ENCODE measurements at places on chromosomes 6 and 20.

- no peak for DNase-seq
Measured at GRCh38 chr6:125099211-125100073, 54.1 kb upstream of the TPD52L1 start.

- DNase-seq = no peak
Measured at GRCh38 chr20:35489717-35490116, 34.3 kb downstream of the CEP250 start.

DNA sequence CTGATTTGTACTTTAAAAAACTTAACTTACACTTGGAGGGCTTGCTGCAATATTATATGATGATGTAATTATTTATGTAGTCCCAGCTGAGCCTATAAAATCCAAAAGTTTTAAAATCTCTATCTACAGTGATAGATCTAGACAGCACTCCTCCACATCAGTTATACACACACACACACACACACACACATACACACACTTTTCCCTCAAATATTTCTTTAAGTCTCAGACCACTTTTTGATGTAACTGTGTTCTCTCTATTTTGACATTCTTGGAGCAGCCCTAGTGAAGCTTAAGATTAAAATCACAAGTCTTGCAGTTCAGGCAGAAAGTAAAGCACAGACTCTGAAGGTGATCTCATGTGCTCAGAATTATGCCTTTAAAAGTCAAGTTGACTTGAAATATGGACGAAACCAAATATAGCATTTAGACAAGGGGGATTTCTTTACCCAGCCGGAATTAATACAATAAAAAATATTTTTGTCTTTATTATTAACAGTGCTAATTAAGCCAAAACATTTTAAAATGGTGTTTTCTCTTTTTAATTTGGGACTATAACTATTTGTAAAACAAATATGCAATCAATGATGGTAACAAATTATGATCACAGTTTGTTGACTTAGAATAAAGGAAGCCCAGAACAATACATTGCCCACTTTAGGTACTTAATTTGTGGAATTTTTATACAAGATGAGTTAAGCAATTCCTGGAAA lies 63.5 kb upstream of the TMEM30A start:
- DNase-seq = no peak

GRCh38 chr6:56168596-56168995 lies 78.8 kb downstream of the COL21A1 start:
- DNase-seq = no peak

DNA sequence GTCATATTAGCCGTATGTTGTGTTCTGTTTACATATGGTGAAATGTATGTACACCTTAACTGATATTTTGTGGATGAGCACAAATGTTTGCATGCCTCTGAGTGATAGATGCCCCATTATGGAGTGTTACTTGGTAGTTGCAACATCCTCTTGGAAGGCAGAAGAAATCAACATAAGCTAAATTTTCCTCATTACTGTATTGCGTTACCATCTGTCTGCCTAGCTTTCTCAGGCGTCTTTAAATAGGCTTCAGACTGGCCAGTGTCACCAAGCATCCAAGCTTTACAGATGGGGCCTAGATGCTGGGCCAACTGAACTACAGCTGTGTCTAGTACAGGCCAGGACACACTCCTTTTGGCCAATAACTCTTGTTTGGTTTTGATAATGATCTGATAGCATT lies 250.6 kb downstream of the SAMD5 start:
- no peak for DNase-seq

- DNase-seq = no peak
Measured at GRCh38 chr6:29589423-29590048, 4.6 kb downstream of the OR2H2 start.

- no peak for DNase-seq
Measured at GRCh38 chr20:1493536-1493935, 2.3 kb upstream of the SIRPB2 start.

GRCh38 chr6:37696841-37697662 lies 631 bp downstream of the MDGA1 start:
- DNase-seq = no peak

GRCh38 chr20:9140162-9140760 lies 71.4 kb downstream of the PLCB4 start:
- no peak for DNase-seq

DNA sequence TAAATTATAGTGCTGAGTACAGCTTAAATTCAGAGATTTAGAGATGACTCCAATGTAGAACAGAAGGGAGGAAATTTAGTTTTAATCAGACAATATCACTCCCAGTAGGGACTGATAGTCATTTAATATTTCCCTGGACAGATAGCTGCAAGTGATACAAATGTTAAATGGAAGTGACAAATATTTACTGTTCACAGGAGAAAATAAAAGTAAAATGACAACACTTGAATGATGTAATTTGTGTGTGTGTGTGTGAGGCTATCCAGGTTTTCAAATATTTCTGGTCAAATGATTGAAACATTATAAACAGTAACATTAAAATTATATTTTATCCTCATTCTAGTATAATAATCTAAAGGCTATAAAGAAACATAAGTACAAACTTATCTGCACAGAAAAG lies 220.3 kb upstream of the THEMIS start:
- DNase-seq = no peak

DNA sequence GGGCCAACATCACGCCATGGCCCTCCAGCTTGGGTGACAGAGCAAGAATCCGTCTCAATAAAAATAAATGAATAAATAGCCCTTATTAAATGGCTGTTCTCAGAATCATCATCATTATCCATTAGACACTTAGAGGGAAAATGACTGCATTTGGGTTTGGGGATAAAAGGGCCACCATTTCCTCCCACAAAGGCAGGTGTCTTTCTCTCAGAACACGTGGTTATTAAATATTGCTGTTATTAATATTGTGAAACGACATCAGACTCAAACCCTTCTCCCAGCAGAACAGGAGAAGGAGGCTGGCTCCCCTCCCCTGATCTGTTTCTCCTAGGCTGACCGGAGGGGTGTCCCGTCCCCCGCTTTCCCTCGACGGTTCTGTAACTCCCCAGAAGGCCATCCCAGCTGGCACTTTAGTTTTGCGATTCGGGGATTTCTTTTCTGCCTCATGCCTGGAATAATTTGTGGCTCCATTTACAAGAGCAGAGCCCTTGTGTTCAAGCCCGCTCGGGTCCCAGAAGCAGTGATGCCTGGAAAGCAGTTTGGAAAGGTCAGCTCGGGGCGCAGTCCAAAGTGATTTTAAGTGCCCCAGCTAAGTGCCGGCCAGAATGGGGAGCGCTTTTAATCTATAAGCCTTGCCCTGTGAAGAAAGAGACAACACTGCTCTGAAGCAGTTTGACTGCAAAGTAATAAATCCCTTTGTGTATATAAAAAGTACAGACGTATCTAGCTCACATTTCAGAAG lies 41.9 kb downstream of the EYA2 start:
- no peak for DNase-seq

DNA sequence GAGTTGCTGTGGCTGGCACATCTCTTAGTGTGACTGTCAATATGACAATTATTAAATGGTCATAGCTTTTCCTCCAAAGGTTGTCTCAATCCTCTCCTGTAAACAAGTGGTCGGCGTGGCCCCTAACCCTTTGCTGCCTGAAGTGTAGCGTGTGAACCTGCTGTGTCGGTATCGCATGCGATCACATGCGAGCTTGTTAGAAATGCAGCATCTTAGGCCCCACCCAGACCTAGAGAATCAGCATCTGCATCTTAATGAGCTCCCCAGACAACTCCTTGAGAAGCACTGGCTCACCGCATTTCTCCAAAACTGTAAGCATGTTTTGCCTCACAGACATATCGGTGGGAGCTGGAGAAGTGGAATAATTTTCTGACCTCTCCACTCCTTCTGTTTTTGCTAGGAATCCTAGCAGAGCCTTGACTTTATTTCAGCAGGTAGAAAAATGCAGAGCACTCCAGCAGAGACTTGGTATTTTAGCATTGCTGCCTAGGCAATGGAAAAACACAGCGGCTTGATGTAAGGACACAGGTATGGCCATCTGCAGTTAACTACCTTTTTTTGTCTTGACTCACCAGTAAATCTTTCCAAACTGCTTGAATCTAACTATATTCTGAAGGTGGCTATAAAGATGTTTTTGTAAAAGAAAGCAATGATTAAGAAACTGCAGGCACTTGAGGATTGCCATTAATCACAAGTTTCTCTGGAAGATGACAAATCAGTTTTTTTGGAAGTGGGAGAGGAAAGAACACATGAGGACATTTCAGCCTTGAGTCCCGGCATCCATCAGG lies 67.6 kb downstream of the PSMG4 start:
- DNase-seq = no peak

DNA sequence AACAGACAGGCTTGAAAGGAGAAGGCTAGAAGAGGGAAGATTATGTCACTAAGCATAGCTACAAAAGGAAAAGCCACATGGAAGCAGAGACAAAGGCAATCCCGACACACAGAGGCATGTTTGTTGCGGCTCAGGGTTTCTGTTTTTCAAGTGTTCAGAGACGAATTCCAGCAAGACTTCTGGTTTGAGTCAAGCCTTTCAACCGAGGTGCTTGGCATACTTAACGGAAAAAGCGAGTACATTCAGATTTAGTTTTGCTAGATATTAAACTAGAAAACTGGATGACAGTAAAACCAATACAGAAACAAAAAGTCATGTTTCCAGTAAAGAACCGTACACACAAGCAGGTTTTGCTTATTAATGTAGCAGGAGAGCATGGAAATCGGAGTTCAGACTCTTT lies 27.2 kb downstream of the MCUR1 start:
- no peak for DNase-seq

DNA sequence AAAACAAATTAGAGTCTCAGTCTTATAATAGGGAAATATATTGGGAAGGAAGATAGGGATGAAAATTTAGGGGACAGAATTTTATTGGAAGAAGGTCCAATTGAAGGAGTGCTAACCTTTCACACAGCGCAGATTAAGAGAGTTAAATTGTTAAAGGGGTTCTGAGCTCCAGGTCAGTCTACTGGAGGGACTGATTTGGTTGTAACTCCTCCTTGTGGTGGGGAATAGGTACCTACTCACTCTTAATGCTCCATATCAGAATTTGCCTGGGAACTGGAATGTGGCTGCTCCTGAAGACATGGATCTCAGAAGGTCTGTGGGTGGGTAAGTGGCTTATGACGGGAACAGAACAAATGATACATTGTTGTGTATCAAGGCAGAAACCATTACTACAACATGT lies 143.5 kb downstream of the FLRT3 start:
- DNase-seq = no peak

DNA sequence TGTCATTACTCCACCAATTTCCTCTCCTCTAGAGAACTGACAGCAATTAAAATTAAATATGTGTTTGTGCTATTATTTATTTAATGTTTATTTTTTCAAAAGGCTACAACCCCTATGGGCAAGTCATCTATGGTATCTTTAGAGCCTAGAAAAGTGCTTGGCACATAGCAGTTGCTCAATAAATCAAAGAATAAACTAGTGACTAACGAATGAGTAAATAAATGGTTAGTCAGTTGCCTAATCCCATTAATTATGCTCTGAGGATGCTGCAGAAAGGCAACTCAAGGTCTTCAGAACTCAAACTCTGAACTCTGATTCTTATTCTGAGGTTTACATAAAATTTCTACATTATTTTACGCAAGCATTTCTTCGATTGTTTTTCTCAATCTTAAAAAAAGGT lies 193.0 kb upstream of the TSHZ2 start:
- DNase-seq = no peak

GRCh38 chr6:157135691-157136090 lies 187.6 kb downstream of the TMEM242 start:
- DNase-seq = no peak

- DNase-seq = no peak
Measured at GRCh38 chr20:36018208-36018988, 50.0 kb downstream of the CNBD2 start.

- DNase-seq = no peak
Measured at GRCh38 chr6:67908379-67908778, 726.7 kb upstream of the ADGRB3 start.

- DNase-seq = no peak
Measured at GRCh38 chr6:125156496-125156895, 2.9 kb downstream of the TPD52L1 start.

DNA sequence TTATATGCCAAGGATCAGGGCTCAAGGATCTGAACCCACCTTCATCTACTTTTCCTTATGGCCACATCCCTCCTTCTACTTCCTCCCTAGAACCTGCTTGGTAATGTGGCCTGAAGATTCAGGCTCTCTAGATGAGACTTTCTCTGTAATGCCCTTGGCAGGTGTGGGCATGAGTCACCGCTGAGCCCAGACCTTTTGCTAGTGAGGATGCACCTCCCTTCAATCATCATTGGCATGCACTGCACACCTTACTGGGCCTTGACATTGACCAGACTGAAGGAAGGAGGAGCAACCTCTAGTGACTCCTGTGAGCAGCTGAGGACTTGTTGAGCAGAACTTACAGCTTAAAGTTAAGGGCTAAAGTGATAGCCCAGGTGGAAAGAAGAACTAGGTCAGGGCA lies 405.3 kb downstream of the MAFB start:
- no peak for DNase-seq

DNA sequence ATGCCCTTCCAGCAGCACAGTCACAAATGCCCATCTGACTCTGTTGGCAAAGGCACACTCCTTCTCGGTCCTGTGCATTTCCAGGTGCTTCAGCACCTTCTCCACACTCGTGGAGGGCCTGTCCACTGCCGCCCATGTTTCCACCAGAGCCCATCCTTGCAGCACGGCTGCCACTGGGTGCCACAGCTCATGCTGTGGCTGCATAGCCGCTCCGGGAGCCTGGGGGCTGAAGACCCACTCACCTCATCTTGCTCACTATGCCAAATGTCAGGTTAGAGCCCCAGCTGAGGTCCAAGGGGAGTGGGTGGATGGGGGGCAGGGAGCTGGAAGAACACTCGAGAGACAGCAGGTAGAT lies 6.9 kb downstream of the ZKSCAN3 start:
- DNase-seq = no peak

DNA sequence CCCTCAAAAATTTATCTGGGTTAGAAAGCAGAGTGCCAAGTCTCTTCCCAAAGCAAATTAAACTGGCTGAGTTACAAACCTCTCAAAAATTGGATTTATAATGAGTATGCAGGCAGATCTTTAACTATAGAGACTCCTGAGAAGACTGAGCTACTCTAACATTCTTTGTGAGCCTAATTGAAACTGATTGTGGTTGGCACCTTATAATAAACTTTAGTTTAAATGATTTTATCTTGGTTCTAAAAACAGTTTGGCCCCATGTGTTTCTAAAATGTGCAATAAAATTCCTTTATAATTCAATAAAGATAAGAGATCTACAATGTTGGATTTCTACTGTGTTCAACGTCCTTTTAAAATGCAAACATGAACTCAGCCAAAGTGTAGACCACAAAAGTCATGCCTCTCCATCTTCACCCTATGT lies 480.2 kb upstream of the RNF217 start:
- DNase-seq = no peak

DNA sequence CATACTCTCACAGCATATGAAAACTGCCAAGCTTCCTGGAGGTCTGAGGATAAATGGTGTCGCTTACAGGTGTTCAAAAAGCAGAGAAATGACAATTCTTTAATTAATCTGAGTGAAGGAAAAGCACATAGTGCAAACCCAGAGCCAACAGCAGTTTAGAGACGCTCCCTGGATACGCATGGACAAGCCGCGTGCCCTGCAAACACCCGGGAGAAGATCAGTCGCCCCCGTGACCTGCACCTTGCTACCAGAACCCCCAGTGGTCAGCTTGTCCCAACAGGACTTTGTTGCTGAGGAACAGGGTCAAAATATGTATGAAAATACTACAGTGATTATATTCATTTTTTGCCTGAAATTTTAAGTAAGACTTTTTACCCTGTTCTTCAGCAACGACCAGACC lies 93.9 kb downstream of the PSMG4 start:
- no peak for DNase-seq

All from esophagus squamous epithelium (tissue), 5 donors.